Stimulated activated naive CD4-positive, alpha-beta T cell treated with Interleukin-2 at 50 U/mL for 16 hours (primary cell): ENCODE measurements at places on chromosomes 3 and 15.

- no peak for DNase-seq
Observed at GRCh38 chr3:148464246-148464645, 233.5 kb upstream of the AGTR1 start.

GRCh38 chr3:30085486-30085885 lies 520.9 kb upstream of the TGFBR2 start:
- DNase-seq = no peak

DNA sequence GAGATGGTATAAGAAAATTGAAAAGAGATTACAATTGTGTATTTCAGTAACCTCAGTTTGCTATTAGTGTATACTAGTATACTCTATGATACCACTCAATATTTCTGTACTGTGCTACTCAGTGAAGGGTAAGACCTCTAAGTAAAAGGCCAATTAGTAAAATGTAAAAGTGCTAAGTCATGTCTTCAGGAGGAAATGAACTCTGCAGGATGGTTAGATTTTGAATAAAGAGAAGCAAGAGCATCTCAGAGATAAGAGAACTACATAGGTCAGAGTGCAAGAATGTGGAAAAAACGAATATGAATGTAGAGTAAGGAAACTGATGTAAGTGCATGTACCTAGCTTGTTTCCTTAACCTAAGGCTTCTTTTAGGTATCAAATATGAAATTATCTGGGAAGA lies 796.6 kb upstream of the GBE1 start:
- no peak for DNase-seq

GRCh38 chr3:31911643-31912042 lies 69.4 kb downstream of the OSBPL10 start:
- no peak for DNase-seq

- no peak for DNase-seq
Observed at GRCh38 chr3:165984589-165984988, 147.4 kb upstream of the BCHE start.

- DNase-seq = no peak
Observed at GRCh38 chr3:169661361-169662131, 2.0 kb downstream of the MECOM start.

DNA sequence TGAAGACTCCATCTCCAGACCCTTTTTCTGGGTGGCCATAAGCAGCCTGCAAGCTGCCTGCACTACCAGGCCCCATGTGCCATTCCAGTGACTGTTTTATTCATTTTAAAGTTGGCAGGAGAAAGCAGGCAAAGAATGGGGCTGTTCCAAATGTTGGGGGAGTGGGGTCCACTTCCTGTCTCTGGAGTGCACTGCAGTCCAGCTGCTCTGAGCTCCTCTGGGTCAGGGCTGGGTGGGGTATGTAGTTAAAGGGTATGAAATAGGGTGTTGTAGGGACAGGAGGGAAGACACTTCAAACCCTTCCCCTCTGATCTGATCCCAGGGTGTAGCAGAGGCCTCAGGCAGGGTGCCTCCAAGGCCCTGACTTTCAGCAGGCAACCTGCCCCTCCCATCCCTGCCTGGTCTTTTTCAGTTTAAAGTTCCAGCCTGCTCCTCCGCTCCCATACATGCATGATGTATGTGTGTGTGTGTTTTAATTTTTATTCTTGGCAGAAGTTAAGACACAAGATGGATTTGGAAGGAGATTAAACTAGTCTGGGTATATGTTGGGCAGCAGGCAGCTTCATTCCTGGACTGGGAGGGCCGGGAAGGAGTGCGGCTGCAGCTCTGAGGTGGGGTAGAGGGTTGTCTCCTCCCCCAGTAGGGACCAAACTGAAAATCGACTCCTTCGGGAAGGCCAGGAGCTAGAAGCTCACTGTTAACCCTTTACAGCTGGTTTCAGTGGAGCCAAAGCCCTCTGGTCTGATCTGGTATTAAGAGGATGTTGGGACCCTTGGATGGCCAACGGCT lies 17.3 kb downstream of the BOC start:
- DNase-seq = no peak

- no peak for DNase-seq
Observed at GRCh38 chr15:40875991-40876730, 2.1 kb upstream of the RHOV start.

- no peak for DNase-seq
Observed at GRCh38 chr3:175716446-175716845, 857.3 kb downstream of the NAALADL2 start.
